ENCODE measurements at places on chromosomes 1 and 21. TPM values are rescaled to one million over a fixed set of nuclear protein-coding genes. Genes with fewer than 3 reads are reported as not detected.

WNT9A gene
- total RNA-seq: 2.5 TPM

PCP4 gene
- total RNA-seq: 5.5 TPM

ATP1A4 gene
- total RNA-seq: not detected

AADACL4 gene
- total RNA-seq: not detected

All from left ventricle myocardium superior (tissue), 1 donor.